Progenitor cell of endocrine pancreas (in vitro differentiated cells): ENCODE measurements at places on chromosomes 5 and 9. TPM values are rescaled to one million over a fixed set of nuclear protein-coding genes. Genes with fewer than 3 reads are reported as not detected.

GRCh38 chr9:120928015-120928482 is 1.5 kb upstream of the TRAF1 start:
- no peak for DNase-seq

DNA sequence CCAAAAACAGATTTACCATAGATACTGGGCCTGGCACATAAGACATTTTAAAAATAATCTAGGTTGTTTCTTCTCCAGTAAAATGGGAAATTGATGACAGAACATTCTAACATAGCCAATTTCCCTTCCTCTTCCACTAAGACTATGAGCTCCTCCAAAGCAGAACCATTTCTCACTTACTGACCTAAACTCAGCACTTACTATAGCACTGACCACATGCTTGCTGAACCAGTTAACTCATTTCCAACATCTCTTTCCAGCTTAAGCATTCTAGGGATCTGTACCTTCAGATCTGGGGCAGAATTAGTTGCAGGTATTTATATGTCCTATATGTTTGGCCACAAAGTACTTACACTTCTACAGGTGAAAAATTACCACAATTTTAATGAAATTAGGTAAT is 58.9 kb downstream of the TTC39B start:
- DNase-seq, result no peak

- no peak for DNase-seq
These were observed 15.4 kb downstream of the TSPAN17 start for GRCh38 chr5:176662371-176663333.

GRCh38 chr5:81519217-81519905 is 125.4 kb upstream of the ACOT12 start:
- DNase-seq, result no peak

DNA sequence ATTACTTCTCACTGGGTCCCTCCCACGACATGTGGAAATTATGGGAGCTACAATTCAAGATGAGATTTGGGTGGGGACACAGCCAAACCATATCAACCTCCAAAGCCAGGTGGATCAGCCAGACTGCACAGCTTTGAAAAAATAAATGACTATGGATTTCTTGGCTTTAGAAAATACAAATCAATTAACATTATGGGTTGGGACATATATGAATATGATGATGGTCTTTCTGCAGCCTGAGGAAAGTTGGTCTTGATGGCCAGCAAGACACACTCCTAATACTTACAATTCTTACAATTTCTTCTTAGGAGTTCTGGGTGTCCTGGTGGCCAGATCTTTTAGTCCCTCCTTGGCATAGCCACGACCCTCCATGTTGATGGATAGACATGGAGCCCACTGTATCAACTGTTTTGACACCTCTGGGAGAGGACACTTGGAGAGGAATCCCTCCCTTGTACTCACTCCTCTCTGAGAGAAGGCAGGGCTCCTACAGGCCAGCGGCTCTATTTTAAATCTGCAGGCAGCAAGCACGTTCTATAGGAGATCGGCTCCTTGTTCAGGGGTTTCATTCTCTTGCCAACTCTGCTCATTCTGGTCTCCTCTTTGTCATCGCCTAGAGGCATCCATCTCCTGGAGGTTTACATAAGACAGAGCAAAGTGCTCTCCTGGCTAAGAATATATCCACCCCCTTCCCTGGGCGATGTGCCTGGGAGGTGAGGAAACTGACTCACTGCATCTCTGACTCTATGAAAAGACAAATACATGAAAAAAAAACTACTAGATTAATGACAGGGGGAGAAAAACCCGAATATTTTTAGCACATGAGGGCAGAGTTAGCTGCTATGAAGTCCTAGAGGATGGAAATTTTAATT is 145.9 kb downstream of the CARTPT start:
- no peak for DNase-seq

DNA sequence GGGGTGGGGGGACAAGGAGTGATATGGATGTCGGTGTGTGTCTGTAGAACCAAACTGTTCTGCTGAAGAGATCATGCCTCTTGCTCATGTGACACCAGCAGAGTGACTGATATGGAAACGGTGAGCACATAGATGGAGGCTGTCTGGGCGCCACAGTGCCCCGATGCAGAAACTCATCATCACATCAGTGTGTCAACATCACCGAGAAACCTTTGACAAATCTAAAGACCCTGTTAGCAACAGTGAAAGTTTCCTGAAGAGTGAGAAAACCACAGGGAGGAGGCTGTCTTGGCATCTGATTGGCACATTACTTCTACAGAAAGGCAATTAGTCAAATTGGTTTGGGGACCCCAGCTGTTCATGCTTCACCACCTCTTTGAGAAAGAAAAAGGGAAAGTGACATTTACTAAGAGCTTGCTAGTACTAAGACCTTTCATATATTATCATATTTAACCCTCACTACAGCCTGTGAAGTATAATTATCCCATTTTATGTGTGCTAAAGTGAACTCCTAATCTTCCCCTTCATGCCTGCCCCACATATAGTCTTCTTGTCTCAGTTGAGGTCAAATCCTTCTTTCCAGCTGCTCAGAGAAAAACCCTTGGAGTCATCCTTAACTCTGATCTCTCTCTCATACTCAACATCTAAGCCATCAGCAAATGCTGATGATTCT is 25.6 kb downstream of the CSF2 start:
- no peak for DNase-seq

DNA sequence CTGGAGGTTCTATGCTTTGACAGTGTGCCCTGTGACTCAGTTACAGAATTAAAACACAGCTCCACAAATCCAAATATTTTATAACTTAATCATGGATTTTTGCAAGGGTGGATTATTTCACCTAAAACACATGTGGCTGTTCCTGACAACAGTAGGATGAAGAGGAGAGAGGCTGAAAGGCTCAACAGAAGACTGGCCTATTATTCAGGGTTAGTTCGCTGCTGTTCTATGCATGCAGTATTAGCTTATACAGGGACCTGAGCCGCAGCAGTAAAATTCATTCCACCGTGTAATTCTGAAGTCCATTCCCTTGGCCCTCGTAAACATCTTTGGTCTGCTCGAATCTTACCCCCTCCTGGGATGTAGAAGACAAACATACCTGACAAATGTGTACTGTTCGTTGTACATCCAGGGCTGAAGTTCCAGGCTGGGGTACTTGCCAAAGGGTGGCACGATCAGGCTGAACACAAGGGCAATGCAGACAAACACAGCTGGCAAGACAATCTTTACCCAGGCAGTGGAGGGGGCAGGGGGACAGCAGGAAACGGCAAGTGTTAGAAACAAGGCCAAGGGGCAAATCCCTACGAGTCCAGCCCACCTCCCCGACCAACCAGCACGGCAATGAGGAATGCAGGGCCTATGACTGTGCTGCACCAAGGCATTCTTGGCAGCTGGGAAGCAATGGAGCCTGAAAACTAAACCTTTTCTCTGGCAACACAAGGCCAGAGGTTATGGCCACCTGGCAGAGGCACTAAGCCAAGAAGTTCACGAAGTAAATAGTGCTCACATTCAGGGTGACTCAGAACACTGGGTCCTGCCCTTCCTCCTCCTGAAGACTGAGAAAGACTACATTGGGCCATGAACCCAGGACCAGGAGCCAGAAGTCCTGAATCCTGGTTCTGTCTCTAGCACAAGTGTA is 46.8 kb downstream of the NIPSNAP3B start:
- DNase-seq, result no peak

DNA sequence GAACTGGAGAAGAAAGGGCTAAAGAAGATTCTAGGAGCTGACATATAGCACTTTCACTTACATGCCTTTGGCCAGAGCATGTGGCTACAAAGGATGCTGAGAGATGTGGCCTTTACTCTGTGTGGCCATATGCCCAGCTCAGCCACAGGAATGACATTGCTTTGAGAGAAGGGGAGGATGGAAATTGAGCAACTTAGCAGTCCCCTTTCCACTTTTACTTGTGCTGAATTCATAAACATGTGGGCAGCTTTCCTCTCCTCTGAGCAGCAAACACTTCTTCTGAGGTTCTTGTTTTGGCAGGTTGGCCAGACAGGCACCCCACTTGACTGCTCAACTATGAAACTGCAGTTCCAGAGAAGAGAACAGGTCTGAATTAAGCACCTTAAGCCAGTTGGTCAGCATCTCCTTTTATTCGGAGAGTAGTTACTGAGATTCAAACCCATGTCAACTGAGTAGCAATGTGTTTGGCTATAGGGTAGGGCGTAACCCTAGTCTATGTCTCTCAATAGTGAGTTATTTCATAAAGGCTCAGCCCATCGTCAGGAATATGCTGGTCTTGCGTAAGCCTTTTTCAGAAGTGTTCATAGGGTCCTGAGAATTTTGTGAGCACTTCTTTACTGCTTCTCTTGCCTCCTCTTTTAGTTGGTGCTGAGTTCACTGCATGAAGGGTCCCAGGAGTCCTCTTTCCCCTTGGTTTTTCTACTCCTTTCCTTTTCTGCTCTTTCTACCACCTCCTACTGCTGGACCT is 134.5 kb downstream of the PALM2AKAP2 start:
- no peak for DNase-seq

GRCh38 chr5:10680876-10681481 is 80.1 kb downstream of the DAP start:
- DNase-seq, result no peak

- no peak for DNase-seq
These were observed 143.5 kb upstream of the C6 start for GRCh38 chr5:41356786-41357185.

- no peak for DNase-seq
These were observed 22.1 kb downstream of the IQGAP2 start for GRCh38 chr5:76425146-76425545.

DNA sequence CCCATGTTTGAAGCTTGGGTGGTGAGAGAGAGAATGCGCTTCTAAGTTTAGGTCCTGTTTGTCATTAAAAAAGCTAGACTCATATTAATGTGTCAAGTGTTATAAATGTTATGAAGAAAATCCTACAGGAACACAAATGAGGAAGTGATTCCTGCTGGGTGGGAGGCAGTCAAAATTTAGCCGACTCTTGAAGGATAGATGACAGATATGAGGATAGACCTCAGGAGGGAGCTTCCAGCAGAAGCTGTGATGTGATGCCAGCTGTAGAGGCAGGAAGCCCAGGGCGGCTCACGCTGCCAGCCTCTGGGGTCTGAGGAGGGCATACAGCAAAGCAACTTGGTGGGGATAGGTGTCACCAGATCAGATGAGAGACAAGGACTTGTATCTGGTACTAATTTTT is 74.7 kb upstream of the ADAMTS16 start:
- no peak for DNase-seq

GRCh38 chr5:138234651-138235050 is 21.5 kb upstream of the CDC23 start:
- DNase-seq, result no peak

DNA sequence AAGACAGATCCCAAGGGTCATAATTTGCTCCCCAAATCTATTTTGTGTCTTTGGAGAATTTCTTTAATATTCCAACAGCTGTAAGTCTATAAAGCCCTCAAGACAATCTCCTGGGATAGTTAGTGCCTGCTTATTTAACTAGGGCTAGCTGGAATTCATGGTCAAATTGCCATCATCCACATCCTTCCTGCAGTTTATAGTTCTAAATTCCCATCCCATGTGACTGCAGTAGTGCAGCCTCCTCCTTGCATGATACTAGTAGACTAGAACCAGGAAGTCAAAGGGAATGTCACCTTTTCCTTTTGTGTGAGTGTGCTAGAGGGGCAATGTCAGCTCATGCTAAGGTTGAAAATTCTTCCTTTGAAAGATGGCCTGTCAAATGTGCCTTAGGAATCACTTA is 214.8 kb upstream of the PIK3R1 start:
- DNase-seq, result no peak

- DNase-seq, result no peak
These were observed 41.6 kb upstream of the PDE8B start for GRCh38 chr5:77168879-77169244.

DNA sequence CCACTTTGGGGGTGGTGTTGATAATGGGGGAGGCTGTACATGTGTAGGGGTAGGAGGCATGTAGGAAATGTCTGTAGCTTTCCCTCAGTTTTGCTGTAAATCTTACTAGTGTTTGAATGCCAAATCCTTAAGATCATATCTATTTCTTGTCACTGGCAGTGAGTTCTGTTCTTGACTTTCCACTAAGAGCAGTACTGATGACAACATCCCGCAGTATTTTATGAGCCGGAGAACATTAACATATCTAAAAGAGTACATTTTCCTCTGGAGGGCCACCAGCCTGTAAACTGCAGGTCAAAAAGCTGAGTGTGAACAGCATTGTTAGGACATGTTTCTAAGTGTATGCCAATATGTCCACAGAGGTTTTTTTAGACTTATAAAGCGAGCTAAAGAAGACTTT is 2.5 kb upstream of the HSPB3 start:
- DNase-seq, result no peak

GRCh38 chr5:3602785-3603502 is 7.3 kb downstream of the IRX1 start:
- peak; percentile 57 for DNase-seq

GRCh38 chr5:122704247-122705036 is 70.4 kb upstream of the SNX2 start:
- DNase-seq, result no peak

DNA sequence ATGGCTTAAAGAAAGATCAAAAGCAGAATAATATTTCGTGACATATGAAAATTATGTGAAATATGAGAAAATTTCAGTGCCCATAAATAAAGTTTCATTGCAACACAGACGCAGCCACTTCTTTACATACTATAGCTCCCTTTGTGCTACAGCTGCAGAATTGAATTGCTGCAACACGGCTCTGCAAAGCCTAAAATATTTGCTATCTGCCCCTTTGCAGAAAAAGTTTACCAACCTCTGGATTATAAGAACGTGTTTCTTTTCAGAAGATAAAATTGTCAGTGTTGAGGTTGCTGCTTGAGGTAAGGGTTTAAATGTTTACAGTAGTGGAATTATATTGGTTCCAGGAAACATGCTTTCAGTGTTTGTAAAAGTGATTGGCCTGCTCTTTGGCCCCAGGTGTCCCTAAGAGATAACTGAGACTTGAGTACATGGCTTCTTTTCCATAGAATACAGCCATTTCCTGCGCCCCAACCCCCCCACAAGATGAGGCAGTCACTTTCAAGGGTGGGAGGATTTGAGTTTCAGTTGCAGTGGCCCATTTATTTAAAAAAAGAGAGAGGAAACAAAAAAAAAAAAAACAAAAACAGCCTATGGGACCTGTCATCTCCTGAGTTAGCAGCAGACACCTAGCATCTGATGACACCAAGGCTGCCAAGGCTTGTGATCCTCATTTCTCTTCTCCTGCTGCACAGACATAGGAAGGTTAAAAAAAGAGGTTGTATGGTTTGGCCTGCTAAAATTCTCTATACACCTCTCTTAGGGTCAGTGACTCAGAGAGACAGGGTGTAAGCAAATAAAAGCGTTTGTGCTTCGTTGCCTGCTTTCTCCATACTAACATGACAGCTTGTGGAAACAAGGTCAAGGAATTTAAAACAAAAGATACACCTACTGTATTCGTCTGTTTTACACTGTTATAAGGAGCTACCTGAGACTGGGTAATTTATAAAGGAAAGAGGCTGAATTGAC is 28.0 kb upstream of the HTR4 start:
- DNase-seq, result no peak

GRCh38 chr5:156879665-156880285 is 29.7 kb downstream of the PPP1R2B start:
- DNase-seq, result no peak

Gene ZNF300
- 17.2 and 18.6 TPM in 2 replicates for total RNA-seq

Gene CDC23
- 47.1 and 53.3 TPM in 2 replicates for total RNA-seq

Gene SLIT3
- total RNA-seq, result 18.8 and 19.6 TPM in 2 replicates

Gene PDCD1LG2
- not detected in 2 replicates for total RNA-seq

Gene PCDHA1
- not detected in 2 replicates for total RNA-seq

Gene CD72
- 3.1 and 4.2 TPM in 2 replicates for total RNA-seq

Gene TENT4A
- 30.0 and 31.8 TPM in 2 replicates for total RNA-seq

Gene CNTLN
- 7.8 and 8.9 TPM in 2 replicates for total RNA-seq

Gene OR1J2
- total RNA-seq, result not detected in 2 replicates

Gene ISL1
- 8.2 and 9.7 TPM in 2 replicates for total RNA-seq

Gene C9orf50
- 0.27 and 0.43 TPM in 2 replicates for total RNA-seq
